Tibial nerve (tissue), 4 donors: ENCODE measurements at places on chromosomes 2 and 18. TPM values are rescaled to one million over a fixed set of nuclear protein-coding genes. Genes with fewer than 3 reads are reported as not detected.

DNA sequence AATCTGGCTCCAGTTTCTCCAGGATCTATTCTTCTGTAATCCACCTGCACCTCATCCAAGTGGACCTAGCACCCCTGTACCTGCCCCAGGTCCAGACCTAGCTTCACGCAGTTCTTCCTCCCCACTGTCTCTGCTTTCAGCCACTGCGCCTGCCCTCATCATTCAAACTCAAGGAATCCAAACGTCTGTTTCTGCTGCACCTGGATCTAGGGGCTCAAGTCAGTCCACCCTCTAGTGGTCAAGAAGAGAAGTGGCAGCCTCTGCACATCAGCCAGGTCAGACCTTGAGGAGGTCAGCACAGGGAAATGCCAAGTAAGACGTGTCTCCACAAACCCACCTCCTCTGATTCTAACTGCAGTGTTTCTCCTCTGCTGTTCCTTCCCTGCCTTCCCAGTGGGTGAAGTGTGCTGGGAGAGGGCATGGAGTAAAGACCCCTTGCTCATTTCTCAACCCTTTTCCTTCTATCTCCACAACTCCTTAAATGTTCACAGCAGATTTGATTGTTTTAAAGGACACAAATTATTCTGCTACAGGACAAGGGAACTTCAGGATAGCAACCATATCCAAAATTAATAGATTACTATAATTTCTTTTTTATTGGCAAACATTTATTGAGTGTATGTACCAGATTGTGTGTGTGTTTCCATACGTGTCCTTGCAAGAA, 8.6 kb upstream of the RNF152 start:
- DNase-seq = peak; percentile 35

DNA sequence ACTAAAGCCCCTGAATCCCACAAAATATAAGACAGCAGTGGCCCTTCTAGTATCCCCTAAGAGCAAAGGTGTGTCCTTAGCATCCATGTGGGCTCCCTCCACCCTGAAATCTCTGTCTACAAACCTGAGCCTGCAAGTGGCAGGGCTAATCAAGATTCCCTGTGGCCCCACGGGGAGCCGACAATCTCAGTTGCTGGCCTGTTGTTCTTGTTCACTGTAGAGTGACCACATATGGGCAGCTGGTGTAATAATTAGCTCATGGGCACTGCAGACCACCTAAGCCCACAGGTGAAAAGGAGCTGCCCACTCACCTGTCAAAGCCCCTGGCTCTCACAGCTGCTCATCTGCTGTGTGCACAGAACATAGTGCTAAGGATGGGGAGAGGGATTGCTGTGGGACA, 102.3 kb downstream of the MRO start:
- no peak for DNase-seq

Gene HOXD13
- not detected for total RNA-seq

Gene CPLX4
- not detected for total RNA-seq

- no peak for DNase-seq
These were observed 403.2 kb downstream of the THSD7B start for GRCh38 chr2:137168552-137168951.

Gene ME2
- 54.0 TPM for total RNA-seq

Gene MEIS1
- total RNA-seq = 14.7 TPM

Gene NXPH2
- total RNA-seq = not detected

Gene CFAP65
- not detected for total RNA-seq

DNA sequence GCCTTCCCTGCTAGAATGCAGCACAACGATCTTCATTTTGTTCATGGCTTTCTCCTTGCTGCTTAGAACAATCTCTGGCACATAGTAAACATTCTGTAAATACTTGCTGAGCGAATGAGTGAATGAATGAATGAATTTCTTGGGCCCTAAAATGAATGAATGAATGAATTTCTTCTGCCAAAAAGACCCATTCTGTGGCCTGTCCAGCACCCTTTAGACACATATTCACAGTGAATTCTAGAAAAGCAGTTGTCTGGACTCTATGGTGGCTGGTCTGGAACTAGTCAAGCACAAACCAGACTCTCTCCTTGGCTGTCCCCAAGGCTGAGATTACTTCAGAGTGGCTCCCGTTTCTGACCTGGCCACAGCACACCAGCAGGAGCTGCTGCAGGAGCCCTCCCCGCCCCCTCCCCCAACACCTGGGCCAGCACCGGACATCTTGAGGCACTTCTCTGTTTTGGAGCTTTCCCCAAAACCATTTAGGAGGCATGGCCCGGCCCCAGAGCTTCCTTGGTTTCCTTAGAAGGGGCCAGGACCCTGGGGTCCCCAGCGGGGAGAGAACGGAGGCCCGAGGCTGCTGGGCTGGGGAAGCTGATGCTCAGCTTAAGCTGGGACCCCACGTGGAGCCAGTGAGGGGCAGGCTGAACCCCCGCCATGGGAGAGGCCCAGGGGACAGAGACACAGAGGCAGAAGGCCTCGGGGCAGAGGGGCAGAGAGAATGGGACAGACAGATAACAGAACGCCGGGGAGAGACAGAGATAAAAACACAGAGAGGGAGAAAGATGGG, 159.0 kb downstream of the ZFP36L2 start:
- no peak for DNase-seq

- DNase-seq = no peak
These were observed 19.1 kb upstream of the GPR55 start for GRCh38 chr2:230944123-230944653.

DNA sequence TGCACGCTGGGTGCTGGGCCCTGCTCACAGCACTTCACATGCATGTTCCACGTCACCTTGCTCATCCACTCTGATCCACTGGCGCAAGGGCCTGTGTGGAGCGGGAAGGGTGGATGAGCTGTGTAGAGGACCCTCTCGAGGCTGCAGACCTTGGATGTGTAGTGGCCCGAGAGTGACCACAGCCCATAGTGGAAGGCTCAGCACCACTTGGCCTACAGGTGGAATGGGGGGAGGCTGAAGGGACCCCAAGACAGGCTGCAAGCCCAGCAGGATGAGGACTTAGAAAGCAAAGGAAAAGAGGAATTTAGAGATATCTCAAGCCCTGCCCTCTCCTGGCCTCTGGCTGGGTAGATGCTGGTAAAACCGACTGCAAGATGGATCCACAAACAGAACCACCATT, 175.9 kb upstream of the COPS8 start:
- DNase-seq = no peak

DNA sequence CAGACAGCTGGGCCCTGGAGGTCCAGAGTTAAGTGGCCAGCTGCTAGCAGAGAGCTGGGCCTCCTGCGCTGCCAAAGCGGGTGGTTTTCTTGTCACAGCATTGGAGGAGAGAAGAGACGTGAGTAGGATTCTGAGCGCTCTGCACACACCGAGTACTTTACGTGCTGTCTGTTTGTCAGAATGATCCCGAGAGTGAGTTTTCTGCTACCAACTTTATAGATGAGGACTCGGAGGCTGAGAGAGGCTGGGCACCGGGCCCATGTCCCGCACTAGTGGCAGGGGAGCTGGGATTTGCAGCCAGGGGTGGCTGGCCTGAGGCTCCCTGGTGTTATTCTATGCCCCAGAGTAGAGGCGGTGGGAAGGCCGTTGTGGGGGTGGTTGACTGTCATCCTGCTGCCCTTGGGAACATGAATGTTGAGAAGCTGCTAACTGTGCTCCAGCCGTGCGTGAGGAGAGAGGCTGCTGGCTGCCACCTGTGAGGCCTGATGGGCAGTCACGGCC, 36.3 kb upstream of the MBP start:
- DNase-seq = no peak

Gene STPG4
- total RNA-seq = 1.4 TPM

GRCh38 chr18:40258311-40258710, 1696.7 kb upstream of the PIK3C3 start:
- no peak for DNase-seq

- DNase-seq = no peak
These were observed 192.8 kb downstream of the PTGR3 start for GRCh38 chr18:75016025-75016717.

GRCh38 chr2:70855667-70856066, 20.1 kb upstream of the CD207 start:
- no peak for DNase-seq

GRCh38 chr2:46656640-46657039, 177.3 kb downstream of the TMEM247 start:
- DNase-seq = no peak

Gene ACTR1B
- 88.8 TPM for total RNA-seq

Gene SAG
- not detected for total RNA-seq

Gene CROCC2
- total RNA-seq = not detected

- DNase-seq = no peak
These were observed 34.8 kb upstream of the KCNF1 start for GRCh38 chr2:10876963-10877362.

Gene TSPYL6
- total RNA-seq = 1.7 TPM

DNA sequence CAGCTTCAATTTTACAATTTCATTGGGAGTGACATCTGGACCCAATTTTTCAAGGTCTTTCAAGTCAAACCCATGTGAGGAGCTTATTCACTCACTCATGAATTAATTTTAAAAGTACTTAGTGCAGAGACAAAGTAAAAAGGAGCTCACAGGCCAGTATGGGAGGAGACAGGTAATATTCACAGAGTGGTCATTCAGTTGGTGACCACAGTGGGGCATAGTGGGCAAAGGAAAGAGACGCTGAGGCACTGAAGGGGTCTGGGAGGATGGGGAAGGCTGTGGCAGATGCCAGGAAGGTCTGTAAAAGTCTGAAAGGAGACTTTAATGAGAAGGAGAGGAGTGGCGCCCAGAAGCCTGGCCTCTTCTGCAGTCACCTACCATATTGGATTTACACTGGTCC, 76.0 kb downstream of the CD8B2 start:
- no peak for DNase-seq

DNA sequence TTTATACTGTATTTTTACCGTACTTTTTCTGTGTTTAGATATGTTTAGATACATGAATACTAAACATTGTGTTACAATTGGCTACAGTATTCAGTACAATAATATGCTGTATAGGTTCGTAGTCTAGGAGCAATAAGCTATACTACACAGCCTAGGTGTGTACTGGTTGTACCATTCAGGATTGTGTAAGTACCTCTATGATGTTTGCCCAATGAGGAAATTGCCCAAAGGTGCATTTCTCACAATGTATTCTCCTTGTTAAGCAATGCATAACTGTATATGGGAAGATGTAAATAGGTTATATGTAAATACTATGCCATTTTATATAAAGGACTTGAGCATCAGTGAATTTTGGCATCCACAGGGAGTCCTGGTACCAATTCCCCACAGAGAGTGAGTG, 10.7 kb downstream of the EIF2AK2 start:
- DNase-seq = no peak

DNA sequence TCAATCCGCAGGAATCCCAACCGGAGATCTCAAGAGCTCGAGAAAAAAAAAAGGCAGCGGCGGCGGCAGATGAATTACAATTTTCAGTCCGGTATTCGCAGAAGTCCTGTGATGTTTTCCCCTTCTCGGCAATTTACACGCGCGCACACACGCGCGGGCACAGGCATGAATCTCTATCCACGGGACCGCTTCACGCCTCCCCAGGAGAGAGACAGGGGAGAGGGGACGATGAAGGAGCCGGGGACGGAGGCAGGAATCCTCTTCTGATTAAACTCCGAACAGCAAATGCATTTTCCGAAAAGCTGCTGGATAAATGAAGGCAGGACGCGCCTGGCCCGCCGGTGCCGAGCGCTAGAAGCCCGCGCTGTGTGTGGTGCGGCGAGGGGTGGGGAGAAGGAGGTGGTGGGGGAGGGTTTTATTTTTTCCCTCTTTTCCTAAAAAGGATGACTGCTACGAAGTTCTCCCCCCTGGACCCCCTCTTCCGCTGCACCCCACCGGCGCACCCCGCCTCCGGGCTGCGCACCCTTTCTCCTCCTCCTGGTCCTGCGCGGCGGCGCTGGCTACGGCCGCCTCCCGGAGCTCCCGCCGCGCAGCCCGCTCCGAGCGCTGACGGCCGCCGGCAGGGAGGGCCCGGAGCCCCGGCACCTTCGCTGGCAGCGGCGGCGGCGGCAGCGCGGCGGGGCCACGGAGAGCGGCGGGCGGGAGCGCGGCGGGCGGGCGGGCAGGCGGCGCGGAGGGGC, at the start of gene BCL2:
BCL2 (minus strand) TSS at position 387 of the 740 bp plus-strand sequence.
- DNase-seq = no peak

Gene EGR4
- not detected for total RNA-seq

Gene EN1
- total RNA-seq = not detected

- DNase-seq = no peak
These were observed 248.9 kb downstream of the PIEZO2 start for GRCh38 chr18:10900435-10900834.

GRCh38 chr18:13300029-13300428, 81.5 kb downstream of the LDLRAD4 start:
- DNase-seq = no peak

DNA sequence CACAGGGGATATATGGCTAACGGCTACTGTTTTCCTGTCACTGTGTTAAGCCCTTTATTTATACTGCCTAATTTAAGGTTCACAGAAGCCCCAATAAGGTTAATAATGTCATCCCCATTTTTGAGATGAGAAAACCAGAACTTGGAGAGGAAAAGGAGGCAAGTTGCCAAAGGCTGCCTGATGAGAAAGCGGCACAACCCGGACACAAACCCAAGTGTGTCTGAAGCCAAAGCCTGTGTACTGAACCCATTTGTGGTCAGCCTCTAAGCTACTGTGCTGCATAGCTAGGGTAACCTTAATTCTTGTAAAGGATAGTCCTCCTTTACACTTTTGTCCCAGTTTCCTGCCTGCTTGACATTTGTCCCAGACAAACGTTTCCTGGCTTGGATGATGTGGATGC, 954.7 kb upstream of the FANCL start:
- DNase-seq = no peak

Gene GPR45
- not detected for total RNA-seq

Gene FAM117B
- 11.5 TPM for total RNA-seq

GRCh38 chr2:242052421-242052820, 182.9 kb downstream of the RTP5 start:
- DNase-seq = no peak

GRCh38 chr2:190809139-190809764, 71.4 kb upstream of the GLS start:
- DNase-seq = peak; percentile 11

Gene NEURL3
- total RNA-seq = not detected

- DNase-seq = no peak
These were observed 135.2 kb downstream of the RTN4 start for GRCh38 chr2:54915101-54915500.

Gene TCF7L1
- 5.9 TPM for total RNA-seq

- no peak for DNase-seq
These were observed 20.9 kb upstream of the CFAP36 start for GRCh38 chr2:55498582-55498981.

Gene PMAIP1
- 0.98 TPM for total RNA-seq
